Eye (tissue), 1 donor: ENCODE measurements at places on chromosomes 12 and 14.
A peak's percentile ranks its signal among the peaks of the same experiment; 100 is the strongest.

- DNase-seq = peak; percentile 83
These were observed 745 bp downstream of the TRHDE start for GRCh38 chr12:72272731-72273498.

GRCh38 chr12:32448586-32448985 lies 49.2 kb downstream of the FGD4 start:
- DNase-seq = no peak

GRCh38 chr12:6606331-6607131 lies 648 bp downstream of the CHD4 start:
- peak; percentile 67 for DNase-seq

- DNase-seq = no peak
These were observed 347.3 kb downstream of the GLT1D1 start for GRCh38 chr12:129200576-129200975.

- no peak for DNase-seq
These were observed 927 bp upstream of the LRP6 start for GRCh38 chr12:12267742-12268200.

- no peak for DNase-seq
These were observed 8.9 kb upstream of the MSRB3 start for GRCh38 chr12:65269603-65270002.

- no peak for DNase-seq
These were observed 66.3 kb upstream of the ESRRB start for GRCh38 chr14:76309572-76310162.

- DNase-seq = no peak
These were observed 455.5 kb downstream of the AEBP2 start for GRCh38 chr12:19894803-19895202.

DNA sequence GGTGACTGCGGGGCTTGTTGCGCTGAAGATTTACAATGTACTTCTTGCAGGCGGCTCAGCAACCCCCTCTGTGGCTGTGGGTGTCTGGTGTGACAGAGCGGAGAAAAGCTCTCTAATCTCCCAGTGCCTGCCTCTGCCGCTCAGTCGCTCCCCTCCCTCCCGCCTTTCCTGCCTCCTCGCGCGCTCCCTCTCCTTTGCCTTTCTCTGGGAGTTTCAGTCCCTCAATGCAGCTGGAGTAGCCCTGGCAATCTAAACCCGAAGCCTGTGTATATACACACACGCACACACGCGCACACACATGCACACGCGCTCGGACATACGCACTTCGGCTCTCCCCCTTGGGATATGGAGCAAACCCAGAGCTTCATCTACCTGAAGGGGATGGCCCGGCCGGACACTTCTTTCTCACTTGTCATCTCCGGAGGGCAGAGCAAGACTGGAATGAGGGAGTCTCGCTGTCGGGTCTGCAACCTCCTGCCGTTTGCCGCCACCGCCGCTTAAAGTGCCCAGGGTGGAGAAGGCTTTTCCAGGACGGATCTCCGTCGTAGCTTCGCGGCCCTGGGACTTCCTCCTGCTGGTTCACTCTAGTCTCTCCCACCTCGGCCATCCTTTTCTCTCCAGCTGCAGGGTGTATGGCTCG lies 599 bp upstream of the TRHDE start:
- DNase-seq = peak; percentile 93

GRCh38 chr12:90042920-90043641 lies 334.4 kb upstream of the ATP2B1 start:
- peak; percentile 26 for DNase-seq

DNA sequence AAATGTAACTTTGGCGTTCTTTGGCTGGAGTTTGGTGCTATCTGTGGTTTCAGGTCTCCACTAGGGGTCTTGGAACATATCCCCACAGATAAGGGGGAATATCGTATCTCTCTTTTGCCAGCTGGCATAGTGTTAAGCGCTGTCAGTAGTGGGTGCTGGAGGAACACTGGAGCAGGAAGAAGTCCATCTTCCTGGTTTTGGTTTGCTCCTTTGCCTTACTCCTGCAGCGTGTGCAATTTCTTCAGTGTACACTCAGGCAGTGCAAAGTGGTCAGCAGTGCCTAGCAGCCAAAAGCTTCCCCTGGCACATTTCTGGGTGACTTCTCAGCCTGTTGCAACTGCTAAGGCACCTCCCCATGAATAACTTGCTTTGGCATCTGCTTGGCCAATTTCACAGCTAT lies 11.7 kb upstream of the RIPK3 start:
- no peak for DNase-seq

GRCh38 chr12:105741786-105742566 lies 396.8 kb downstream of the NUAK1 start:
- DNase-seq = no peak

DNA sequence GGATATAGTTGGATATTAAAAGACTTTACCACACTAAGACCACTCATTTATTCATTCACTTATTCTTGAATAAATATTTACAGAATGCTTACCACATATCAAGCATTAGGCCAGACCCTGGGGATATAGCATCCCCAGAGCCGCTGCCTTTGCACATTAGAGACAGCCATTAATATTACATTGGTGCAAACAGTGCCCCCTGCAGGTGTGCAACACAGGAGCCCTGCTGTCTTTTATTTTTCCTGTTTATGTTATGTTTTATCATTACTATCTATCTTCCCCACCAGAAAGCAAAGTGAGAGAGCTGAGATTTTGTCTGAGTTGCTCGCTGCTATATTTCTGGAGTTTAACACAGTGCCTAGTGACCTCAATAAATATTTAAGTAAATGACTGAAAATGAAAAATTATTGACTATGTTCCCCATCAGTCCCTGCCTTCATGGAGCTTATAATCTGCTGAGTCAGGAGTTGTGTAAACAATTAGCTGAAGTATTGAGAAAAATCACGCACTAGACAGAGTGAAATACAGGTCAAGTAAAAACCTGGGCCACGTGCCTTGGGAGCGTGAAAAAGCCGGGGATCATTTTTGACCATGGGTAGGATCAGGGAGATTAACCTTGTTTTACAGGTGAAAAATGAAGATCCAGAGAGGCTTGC lies 301.6 kb downstream of the PCNX1 start:
- DNase-seq = no peak

- no peak for DNase-seq
These were observed 197.8 kb downstream of the FSCB start for GRCh38 chr14:44309331-44309730.

GRCh38 chr12:83059107-83059506 lies 372.4 kb downstream of the TMTC2 start:
- no peak for DNase-seq

- peak; percentile 92 for DNase-seq
These were observed at the start of gene ITGA7 for GRCh38 chr12:55707841-55708694. Gene ITGA7 (minus strand): TSS chr12:55707904. CDS start chr12:55707682, 222 bp downstream.

DNA sequence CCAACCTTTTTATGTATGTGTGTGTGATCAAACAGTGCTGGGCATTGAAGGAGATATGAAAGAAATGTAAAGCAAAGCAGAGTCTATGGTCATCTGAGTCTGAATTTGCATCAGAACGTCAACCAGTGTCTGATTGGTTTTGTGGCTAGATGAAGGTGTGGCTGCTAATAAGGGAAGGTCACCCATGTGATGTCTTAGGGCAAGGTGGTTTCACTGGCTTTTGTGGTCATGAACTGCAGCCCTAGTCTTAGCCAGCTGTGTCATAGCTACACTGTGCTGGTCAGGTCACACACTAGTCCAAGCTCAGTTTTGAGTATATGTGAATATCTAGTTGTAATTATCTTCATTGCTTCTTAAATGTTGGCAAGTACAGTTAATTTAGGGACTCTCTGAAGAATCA lies 105.8 kb downstream of the TGFB3 start:
- DNase-seq = no peak

DNA sequence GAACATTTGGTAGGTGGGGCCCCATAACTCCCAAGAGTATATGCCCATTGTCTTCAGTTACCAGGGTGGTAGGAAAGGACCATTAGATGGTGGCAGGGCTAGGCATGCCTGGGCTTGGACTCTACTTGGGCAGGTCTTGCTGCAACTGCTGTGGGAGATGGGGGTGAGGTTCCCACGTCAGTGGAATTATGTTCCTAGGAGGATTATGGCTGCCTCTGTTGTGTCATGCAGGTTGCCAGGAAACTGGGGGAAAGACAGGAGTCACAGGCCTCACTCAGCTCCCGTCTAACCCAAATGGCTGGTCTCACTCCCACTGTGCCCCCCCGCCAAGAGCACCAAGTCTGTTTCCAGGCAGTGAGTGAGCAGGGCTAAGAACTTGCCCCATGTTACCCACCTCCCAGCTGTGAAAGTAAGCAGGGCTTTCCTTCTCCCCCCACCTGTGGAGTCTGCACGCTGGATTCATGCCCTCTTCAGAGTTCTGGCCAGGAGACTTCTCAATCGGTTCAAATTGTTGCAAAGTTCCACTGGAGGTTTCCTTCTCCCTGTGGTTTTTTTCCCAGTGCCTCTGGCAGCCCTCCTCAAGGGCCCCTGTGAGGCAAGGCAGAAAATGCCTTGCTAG lies 337.5 kb downstream of the CCDC91 start:
- DNase-seq = no peak

DNA sequence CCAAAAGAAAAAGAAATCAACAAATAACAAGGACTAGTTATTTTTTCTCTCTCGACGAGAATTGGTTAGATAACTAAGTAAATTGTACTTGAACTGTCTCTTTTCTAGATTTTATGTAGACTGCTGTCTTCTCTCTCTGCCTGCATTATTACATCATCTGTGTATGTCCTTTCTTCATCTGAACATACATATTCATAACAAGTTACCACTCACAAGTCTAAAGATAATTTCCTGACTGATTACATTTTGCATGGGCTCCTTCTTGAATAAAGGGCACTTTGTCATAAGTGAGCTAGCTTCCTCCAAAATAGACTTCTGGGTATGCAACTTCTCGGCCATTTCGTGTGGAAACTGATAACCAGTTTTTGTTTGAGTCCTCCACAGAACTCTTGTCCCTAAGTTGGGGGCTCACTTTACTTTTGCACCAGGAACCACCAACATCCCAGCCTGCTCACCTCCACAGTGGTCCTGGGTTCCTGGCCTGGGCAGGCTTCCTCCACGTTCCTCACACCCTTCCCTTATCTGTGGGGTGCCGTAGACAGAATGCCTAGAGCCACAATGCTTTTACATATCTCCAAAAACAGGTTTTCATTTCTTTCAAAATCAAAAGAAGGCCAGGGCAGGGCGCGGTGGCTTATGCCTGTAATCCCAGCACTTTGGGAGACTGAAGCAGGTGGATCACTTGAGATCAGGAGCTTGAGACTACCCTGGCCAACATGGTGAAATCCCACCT lies 6.2 kb upstream of the DDX47 start:
- no peak for DNase-seq

GRCh38 chr12:125135906-125136305 lies 70.7 kb downstream of the AACS start:
- no peak for DNase-seq

- DNase-seq = no peak
These were observed 58.3 kb downstream of the ANAPC7 start for GRCh38 chr12:110345176-110345661.

DNA sequence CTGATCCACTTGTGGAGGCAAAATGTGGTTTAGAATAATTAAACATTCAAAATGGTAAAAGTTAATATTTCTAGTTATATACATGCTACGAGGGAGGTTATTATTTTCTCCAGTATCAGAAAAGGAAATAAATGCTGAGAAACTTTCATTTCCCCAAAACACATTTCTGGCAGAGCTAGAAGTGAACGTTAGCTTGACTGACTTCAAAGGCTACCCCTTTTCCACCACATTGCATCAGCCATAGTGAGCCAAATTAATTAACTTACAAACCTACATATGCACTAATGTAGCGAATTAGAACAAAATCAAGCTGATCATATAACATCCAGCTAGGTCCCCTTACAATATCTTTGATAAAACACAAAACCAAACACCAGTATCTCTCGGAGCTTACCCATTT lies 49.3 kb upstream of the RERGL start:
- no peak for DNase-seq

DNA sequence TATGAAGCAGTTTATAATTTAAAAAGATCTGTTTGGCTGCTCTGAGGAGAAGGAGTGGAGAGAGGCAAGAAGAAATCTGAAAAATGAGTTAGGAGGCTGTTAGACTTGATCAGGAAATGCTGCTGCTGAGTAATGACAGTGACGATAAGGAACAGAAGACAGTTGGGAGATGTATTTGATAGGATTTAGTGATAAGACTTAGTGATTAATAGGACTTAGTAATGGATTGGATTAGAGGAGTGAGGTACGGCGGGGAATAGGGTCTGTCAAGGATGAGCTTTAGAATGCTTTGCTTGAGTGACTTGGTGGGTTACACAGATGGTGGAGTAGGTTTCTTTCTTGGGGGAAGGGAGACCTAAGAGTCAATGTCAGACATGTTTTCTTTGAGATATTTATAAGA lies 31.7 kb downstream of the UNC79 start:
- no peak for DNase-seq

- no peak for DNase-seq
These were observed 27.3 kb downstream of the ABCD2 start for GRCh38 chr12:39592295-39592694.

GRCh38 chr12:57226588-57227314 lies 2.8 kb upstream of the SHMT2 start:
- DNase-seq = peak; percentile 54

- peak; percentile 92 for DNase-seq
These were observed 26.0 kb upstream of the PTGR2 start for GRCh38 chr14:73825551-73826188.

DNA sequence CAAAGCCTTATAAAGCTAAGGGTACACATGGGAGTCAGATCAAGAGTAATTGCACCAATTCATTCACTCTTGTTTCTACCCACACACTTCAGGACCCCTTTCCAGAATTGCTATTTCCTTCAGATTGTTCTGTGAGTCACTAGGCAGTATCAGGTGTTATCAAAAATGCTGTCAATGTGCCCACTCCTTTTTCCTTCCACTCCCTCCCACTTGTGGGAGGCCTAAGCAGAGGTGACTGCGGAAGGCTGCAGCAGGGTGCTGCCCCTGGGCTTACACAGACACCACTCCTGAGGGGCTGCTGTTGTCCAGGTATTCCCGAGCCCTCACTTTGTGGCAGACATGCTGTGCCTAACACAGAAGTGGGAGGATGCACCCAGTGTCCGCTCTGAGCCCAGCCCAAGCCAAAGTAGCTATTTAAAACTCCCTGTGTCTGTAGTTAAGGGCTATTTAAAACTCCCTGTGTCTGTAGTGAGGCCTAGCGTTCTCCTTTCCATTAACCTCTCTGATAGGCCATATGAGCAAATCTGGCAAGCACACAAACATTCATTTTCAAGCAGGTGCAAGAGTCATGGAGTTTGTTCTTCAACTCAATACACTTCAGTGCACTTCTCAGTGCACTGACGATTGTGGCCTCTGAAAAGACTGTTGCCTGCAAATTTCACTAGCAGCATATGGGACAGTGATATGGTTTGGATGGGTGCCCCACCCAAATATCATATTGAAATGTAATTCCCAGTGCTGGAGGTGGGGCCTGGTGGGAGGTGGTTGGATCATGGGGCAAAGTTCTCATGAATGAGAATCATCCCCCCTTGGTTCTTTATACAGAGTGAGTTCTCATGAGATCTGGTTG lies 117.8 kb downstream of the PHLDA1 start:
- no peak for DNase-seq
